HuH-7.5 (cell line): ENCODE measurements at places on chromosomes 3 and 15.
A peak's percentile ranks its signal among the peaks of the same experiment; 100 is the strongest.

GRCh38 chr15:88066636-88067330, 189.8 kb downstream of the NTRK3 start:
- DNase-seq = no peak

DNA sequence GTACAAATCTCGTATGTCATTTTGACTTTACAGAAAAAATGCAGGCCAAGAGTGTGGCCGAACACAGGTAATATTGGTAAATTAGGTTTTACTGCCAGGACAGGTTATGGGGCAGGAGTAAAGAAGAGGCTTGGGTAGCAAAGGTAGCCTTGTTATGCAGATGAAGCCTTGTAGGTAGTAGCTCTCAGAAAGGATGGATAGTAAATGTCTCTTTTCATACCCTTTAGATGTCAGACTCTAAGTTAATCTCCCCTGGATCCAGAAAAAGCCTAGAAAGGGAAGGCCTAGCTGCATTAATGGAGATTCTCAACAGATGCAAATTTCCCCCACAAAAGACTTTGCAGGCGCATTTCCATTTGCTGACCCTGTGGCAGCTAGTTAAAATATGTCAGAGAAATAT, 1445.1 kb upstream of the CADM2 start:
- no peak for DNase-seq

- no peak for DNase-seq
These were observed 106.5 kb upstream of the PROK2 start for GRCh38 chr3:71891483-71891882.

- DNase-seq = no peak
These were observed 52.9 kb downstream of the BFSP2 start for GRCh38 chr3:133452641-133453319.

GRCh38 chr15:85967553-85967952, 112.1 kb upstream of the AGBL1 start:
- DNase-seq = no peak

GRCh38 chr15:61079529-61079928, 149.6 kb downstream of the RORA start:
- DNase-seq = no peak

DNA sequence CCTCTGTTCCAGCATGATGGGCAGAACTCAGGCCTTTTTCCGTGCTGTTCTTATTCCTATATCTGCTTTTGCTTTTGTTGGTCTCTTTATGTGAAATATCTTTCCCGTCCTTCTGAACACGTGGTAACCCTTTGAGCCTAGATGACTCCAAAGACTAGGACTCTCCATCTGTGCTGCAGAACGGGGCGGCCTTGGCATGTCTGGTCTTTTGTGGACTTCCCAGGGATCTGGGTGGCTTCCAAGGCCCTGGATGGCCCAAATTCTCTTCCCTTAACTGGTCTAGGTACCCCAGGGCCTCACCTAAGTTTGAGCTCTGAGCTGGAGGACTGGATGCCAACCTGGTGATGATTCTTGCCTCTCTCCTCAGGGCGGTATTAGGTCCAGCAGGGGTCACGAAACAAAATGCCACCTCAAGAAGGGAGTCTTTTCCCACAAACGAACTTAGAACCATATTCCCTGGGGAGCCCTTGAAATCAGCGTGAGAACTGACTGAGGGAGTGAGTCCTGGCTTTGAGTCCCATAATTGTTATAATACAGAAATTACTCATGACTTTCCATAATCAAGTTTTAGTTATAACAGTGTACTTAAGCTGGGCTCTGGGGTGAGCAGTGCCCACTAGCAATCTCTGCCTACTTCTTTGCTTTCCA, 13.8 kb downstream of the TLNRD1 start:
- no peak for DNase-seq

- no peak for DNase-seq
These were observed 34.0 kb downstream of the DHX30 start for GRCh38 chr3:47836986-47837385.

- peak; percentile 28 for DNase-seq
These were observed 29.7 kb upstream of the STRIT1 start for GRCh38 chr3:155323063-155323666.

- peak; percentile 88 for DNase-seq
These were observed 13.6 kb downstream of the MRPS25 start for GRCh38 chr3:15051531-15051930.
